ENCODE measurements at places on chromosomes 12 and 14.

DNA sequence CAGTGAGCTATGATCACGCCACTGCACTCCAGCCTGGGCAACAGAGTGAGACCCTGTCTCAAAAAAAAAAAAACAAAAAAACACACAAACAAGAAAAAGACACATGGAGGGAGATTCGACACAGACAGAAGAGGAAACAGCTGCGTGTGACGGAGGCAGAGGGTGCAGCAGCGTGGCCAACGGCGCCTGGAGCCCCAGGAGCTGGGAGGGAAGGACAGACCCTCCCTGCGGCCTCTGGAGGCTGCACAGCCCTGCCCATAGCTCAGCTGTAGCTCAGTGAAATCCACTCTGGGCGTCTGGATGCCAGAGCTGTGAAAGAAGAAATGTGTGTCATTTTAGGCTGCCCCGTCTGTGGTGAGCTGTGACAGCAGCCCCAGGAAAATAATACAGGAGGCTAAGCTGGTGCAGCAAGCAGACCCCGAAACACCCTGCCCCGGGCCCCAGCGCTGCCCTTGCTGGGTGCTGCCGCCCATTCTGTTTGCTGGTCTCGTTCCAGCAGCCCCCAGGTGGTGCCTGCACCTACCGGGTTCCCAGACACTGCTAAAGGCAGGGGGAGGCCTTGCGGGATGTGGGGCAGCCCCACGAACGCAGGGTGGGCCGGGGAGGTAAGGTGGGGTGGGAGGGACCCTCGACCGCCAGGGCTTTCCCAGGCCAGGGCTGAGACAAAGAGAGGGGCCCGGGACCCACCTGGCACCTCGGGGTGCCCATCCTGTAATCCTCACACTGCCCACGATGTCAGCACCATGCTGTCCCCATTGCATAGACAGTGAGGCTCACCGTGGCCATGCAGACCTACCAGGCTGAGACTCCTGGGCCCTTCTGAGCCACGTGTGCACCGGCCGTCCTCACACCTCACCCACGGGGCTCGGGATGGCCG, 21.2 kb downstream of the GALNT9 start:
- no peak for DNase-seq

DNA sequence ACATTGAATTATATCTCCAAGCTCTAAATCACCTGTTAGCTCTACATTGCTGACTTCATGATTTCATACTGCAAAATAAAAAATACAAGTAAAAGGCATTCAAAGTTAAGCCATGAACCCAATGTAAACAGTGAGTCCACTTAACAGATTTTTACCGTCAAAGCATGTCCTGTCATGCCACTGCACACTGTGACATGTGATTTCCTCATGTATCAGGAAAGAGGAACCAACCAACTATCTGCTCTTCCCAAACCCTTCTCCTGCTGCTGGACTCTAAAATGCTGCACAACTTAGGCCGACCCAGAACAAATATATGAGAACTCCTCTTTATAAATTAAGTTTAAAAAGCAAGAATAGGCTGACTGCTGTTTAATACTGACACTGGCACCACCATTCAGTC, 37.5 kb downstream of the TM7SF3 start:
- no peak for DNase-seq

GRCh38 chr12:114512351-114512750, 106.4 kb upstream of the TBX5 start:
- no peak for DNase-seq

DNA sequence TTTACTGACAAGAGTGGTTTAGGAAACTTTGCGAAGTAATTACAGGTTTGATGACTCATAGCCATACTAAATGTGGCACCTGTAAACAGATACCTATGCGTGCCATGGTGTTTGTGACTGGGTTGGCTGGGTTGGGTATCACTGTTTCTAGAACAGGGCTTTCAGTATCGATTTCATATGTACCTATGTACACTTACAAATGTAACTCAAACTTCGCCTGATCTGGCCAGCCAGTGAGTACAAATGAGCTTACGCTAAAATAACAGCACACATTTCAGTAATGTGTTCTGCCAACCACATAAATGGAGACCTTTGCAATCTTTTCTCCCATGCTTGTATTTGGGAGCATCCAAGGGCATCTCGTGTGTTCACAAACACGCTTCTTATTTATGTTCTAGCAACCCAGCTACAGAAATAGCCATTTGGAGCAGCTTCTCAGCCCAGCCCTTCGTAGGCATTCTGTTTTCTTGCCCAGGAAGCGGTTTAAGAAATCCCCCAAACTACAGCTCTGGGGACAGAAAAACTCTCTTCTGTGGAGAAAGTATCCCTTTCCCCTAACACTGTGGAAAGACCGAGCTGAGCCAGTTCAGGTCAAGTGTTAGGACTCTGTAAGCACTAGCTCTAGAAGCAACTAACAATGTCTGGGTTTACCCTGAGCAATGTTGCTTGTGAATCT, 42.3 kb upstream of the MDM1 start:
- no peak for DNase-seq

GRCh38 chr12:101115326-101115725, 94.7 kb downstream of the SLC5A8 start:
- DNase-seq = no peak

- DNase-seq = no peak
Observed at GRCh38 chr12:56034586-56035332, 7.0 kb upstream of the RPS26 start.

DNA sequence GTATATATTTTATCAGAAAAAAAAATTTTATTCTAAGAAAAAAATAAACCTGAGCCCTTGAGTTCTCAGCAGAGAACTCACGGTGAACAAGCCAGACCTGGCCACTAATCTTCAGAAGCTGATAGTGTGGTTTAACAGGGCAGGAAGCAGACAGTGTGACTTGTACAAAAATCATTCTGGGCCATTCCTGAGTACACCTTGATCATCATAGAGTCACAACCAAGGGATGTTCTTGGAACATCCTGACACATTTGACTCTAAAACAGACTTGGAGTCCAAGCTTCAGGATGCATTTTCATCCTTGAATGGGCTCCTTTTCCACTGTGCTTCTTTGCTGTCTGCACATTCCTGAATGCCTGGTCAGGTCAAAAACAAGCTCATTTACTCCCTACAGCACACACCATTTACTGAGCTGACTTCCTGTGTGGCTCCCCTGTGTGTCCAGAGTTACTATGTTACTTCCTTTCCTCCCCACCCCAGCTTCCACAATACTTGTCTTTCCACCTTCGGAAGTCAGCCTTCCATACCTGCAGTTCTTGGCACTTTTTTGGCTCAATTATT, 112.0 kb downstream of the ANO6 start:
- peak; percentile 27 for DNase-seq

DNA sequence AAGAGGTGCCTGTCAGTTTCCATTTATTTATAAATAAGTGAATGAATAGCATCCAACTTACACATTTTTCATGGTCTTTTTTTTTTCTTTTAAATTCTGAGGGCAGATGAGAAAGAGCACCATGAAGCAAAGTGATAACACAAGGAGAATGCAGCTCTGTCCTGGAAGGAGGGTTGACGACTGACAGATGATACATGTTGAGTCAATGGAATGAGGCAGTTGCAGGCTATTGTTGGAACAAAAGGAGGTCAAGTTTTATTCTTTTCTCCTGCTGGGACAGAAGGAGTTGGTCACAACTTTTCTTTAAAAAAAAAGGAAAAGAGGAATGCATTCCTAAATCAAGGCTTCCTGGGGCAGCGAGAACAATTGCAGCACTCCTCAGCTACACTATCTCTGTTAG, 119.9 kb upstream of the PLEKHG7 start:
- DNase-seq = no peak

- DNase-seq = no peak
Observed at GRCh38 chr12:9943240-9943639, 11.1 kb upstream of the CLEC2A start.

DNA sequence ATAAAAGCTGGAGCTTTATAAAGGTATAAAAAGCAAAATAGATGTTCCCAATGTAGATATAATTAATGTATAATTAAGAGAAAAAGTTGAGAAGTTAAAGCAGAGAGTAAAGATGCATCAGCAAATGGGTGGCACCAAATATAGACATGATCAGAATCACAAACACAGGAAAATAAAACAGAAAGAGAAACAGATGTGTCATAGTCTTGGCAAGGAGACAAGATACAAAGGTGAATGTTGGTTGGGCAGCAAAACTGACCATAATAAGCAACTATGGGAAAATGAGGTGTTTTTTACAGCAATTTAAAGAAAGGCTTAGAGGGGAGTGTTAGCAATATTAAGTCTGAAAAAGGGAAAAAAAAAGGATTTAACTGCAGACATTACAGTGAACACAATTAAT, 135.4 kb upstream of the CLEC14A start:
- DNase-seq = peak; percentile 59

- DNase-seq = peak; percentile 88
Observed at GRCh38 chr14:95504135-95505029, 12.1 kb downstream of the SYNE3 start.

GRCh38 chr12:123487428-123487827, 29.5 kb downstream of the SNRNP35 start:
- DNase-seq = no peak

GRCh38 chr12:71780237-71780822, 25.7 kb downstream of the RAB21 start:
- peak; percentile 50 for DNase-seq

- no peak for DNase-seq
Observed at GRCh38 chr12:106152334-106152733, 13.6 kb upstream of the NUAK1 start.

DNA sequence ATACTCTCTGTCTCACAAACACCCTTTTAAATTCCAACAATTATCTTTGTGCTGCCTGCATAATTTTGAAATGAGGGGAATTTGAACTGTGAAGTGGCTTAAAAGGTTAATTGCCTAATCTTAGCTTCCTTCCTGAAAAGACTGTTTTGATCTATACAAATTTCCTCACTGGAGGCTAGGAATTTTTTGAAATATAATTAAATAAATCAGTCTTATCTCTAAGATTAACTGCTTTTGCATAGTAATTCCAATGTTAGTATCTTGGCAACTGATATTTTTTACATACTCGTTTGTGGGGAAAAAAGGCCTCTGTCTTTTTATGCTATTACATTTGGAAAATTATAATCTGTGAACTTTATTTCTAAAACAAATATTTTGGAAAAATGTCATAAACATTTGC, 498.5 kb downstream of the TMTC2 start:
- no peak for DNase-seq

All from IMR-90 (cell line).